Astrocyte (in vitro differentiated cells and primary cell): ENCODE measurements at places on chromosomes 13 and 19. TPM values are rescaled to one million over a fixed set of nuclear protein-coding genes. Genes with fewer than 3 reads are reported as not detected.

The IFI30 gene
- total RNA-seq, result 0.89 and 2.3 TPM in 2 replicates

The ZNF730 gene
- 2.0 and 2.8 TPM in 2 replicates for total RNA-seq

The ZNF175 gene
- total RNA-seq, result 14.3 and 15.1 TPM in 2 replicates

The SETDB2 gene
- 5.6 and 5.8 TPM in 2 replicates for total RNA-seq

The TRPC4 gene
- 11.1 and 14.4 TPM in 2 replicates for total RNA-seq

The ANGPTL4 gene
- 110 and 115 TPM in 2 replicates for total RNA-seq

The SULT2B1 gene
- total RNA-seq, result 0.31 TPM in 1 of 2 replicates, not detected in the other

The ZNF66 gene
- total RNA-seq, result 3.9 and 7.5 TPM in 2 replicates

The KISS1R gene
- total RNA-seq, result not detected in 2 replicates

The SOX1 gene
- total RNA-seq, result not detected in 2 replicates

The DKKL1 gene
- 0.89 and 1.1 TPM in 2 replicates for total RNA-seq

The AXL gene
- total RNA-seq, result 134 and 156 TPM in 2 replicates

The RAD23A gene
- 40.6 and 48.5 TPM in 2 replicates for total RNA-seq
